Left lobe of liver (tissue), 2 donors: ENCODE measurements at places on chromosomes 6 and 20. TPM values are rescaled to one million over a fixed set of nuclear protein-coding genes. Genes with fewer than 3 reads are reported as not detected.

DNA sequence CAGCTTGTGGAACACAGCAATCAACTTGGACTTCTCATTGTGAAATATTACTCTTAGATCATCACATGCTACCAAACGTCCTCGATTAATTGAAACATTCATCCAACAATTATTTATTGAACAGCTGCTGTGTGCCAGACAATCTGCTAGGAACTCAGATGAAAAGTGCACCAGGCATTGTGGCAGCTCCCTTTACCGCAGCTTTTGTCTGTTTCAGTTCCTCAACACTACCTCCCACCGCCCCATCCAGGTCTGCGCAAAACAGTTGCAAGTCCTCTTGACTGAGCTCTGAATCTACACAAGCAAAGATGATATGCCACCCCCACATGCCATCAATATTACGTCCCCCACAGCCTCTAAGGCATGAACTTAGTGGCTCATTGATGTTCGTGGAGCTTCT is 1094.4 kb upstream of the MAP3K7 start:
- DNase-seq = no peak

GRCh38 chr6:74741646-74742045 is 464.2 kb downstream of the COL12A1 start:
- DNase-seq = no peak

The DEF6 gene
- 1.5 TPM for total RNA-seq

The CST2 gene
- not detected for total RNA-seq

- no peak for DNase-seq
Measured at GRCh38 chr6:63526931-63527330, 45.3 kb upstream of the LOC128125822 start.

GRCh38 chr6:131951576-131952230 is 531 bp upstream of the CCN2 start:
- DNase-seq = no peak

DNA sequence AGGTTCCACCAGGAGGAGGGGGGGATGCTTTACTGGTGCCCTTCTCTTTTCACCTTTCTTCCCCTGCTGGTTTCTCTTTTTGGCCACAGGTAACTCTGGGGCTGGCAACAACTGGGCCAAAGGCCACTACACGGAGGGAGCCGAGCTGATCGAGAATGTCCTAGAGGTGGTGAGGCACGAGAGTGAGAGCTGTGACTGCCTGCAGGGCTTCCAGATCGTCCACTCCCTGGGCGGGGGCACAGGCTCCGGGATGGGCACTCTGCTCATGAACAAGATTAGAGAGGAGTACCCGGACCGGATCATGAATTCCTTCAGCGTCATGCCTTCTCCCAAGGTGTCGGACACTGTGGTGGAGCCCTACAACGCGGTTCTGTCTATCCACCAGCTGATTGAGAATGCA is 4.4 kb downstream of the TUBB1 start:
- no peak for DNase-seq

The BFSP1 gene
- total RNA-seq = 0.10 TPM

The LINC00237 gene
- total RNA-seq = not detected

DNA sequence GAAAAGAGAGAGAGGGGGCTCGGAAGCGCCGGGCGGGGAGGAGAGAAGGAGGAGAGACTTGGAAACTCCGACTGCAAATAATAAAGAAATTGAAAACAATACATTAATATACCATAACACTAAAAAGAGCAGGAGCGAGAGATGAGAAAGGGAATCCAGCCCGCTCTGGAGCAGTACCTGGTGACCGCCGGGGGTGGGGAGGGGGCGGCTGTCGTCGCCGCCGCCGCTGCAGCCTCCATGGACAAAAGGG is 338 bp downstream of the E2F3 start:
- no peak for DNase-seq

DNA sequence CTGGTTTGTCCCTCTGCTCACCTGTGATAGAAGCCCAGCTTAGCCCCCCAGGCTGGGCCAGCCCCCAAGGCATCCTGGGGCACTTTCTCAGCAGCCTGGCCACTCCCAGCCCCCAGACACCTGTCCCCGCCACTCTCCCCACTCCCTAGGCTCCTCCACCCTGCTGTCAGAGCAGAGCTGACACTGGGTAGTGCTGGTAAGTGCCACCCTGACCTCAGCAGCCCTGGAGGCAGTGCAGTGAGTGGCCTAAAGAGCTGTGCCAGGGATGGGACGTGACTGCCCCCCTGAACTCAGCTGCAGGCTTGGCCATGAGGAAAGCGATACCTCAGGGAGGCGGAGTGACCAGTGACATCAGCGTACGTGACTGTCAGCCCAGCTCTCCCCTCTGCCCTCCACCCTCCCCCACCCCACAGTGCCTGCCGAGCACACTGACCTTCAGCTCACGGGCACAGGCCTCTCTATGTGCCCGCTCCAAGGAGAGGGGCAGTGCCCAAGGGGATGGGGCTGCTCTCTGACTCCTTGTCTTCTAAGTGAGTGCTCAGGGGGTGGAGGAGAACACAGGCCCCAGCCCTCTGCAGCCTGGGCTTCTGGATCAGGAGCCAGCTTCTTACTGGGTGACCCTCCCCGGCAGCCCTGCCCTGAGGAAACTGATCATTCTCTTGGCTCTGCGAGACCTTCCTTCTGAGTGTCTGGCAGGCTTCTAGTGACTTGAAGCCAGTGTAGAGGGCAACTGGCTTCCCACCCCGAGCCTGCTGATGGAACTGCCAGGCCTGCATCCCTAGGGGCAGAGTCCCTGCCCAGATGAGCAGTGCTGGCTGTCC is 172.7 kb downstream of the MRPL14 start:
- DNase-seq = no peak

The ID4 gene
- 0.70 TPM for total RNA-seq

The SMIM13 gene
- 5.9 TPM for total RNA-seq

- DNase-seq = no peak
Measured at GRCh38 chr6:4370066-4370465, 234.7 kb upstream of the ECI2 start.

DNA sequence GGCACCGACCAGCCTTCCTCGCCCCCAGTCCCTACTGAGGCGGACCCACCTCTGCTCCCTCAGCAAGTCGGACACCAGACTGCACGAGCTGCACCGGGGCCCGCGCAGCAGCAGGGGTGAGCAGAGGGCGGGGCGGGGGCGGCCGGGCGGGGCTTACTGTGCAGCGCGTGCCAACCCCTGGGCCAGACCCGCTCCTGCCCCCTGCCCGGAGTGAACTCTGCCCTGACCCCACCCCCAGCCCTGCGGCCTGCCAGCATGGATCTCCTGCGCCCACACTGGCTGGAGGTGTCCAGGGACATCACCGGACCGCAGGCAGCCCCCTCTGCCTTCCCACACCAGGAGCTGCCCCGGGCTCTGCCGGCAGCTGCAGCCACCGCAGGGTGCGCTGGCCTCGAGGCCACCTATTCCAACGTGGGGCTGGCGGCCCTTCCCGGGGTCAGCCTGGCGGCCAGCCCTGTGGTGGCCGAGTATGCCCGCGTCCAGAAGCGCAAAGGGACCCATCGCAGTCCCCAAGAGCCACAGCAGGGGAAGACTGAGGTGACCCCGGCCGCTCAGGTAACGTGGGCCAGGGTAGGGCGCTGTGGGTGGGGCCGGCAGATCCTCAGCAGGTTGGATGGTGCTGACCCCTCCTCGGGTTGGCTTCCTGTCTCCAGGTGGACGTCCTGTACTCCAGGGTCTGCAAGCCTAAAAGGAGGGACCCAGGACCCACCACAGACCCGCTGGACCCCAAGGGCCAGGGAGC is 1.5 kb upstream of the SLC2A4RG start:
- DNase-seq = peak; percentile 96
